Naive thymus-derived CD8-positive, alpha-beta T cell (primary cell): ENCODE measurements at places on chromosomes 13 and 19.
A peak's percentile ranks its signal among the peaks of the same experiment; 100 is the strongest.

DNA sequence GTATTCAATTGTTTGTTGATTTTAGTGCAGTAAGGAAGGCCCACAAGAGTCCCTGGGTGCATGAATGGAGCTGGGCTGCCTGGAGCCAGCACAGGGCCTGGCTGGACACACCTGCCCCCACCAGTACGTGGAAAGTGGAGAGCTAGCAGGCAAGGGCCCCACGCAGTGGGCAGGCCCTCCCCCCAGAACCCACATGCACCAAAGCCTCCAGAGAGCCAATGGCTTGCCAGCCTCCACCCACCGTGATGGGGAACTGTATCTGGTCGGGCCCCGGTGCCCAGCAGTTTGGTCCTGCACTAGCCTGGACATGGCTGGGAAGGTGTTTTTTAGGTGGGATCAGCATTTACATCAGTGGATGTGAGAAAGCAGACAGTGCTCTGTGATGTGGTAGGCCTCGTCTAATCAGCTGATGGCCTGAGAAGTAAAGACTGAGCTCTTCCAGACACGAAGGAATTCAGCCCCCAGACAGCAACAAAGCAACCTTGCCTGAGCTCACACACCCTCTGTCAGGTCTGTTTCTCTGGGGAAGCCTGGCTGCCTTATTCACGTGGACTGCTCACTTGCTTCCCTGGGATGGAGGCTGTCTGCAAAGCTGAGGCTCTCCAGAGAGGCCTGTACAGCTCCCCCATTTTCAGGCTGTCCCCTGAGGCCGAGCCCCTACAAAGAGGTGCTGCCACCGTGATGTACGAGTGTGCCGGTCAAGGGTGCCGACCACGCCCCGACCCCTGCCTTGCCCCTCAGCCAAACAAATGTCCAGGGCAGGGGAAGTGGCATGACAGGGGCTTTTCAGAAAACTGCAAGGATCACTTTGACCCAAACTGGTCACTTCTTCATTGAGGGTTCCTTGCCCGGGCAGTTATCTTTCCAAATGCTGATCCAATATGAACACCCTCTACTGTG, 27.5 kb downstream of the RAB20 start:
- no peak for DNase-seq

- peak; percentile 70 for DNase-seq
Measured at GRCh38 chr19:17847538-17848366, at the start of gene JAK3. TSS of gene JAK3 (minus strand) at chr19:17847982. CDS start at chr19:17844417, 3,565 bp downstream.

DNA sequence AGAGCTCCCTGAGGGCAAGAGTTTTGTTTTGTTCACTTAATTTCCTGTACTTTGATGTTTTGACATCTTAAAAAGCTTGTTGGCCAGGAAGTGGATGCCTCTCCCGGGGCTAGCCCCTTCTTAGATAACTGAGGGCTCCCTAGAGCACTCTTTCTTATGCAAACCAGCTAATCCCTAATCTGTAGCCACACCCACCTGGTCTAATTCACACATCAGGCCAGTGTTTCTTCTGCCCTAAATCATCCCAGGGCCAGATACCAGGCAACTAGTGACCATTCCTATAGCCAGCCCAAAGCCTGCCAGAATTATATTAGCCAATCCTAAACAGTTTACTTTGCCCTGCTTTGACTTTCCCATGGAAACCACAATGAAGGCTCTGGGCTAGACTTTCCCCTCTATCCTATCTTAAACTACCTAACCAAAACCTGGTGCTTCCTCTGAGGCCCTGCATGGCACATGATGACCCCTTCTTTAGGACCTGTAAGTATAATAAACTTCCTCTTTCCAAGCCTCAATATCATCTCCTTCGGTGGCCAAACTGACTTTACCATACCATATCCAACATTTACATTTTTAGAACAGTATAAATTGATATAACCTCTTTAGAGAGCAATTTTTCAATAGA, 24.8 kb downstream of the WBP4 start:
- DNase-seq, result no peak

DNA sequence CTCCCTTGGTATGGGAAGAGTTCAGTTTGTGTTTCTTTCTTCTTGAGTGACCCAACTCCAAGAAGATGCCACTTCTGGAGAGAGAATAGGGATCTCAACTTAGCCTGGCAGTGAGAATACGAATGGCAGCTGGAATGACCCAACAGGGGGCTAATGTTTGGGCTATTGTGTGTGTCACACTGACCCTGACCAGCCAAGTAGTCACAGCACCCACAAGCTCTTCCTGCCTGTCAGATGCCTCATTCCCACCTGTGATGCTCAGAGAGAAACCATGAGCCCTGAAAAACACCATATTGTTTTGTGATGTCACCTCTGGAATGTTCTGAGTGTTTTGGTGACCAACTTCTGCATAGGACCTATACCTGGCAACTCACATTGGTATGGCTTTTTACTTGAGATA, at the start of gene CBY2:
Gene CBY2, plus strand, starts transcription at position 233 of the 400 bp plus-strand sequence. Its CDS starts 71 bp downstream, at position 304.
- DNase-seq, result no peak

DNA sequence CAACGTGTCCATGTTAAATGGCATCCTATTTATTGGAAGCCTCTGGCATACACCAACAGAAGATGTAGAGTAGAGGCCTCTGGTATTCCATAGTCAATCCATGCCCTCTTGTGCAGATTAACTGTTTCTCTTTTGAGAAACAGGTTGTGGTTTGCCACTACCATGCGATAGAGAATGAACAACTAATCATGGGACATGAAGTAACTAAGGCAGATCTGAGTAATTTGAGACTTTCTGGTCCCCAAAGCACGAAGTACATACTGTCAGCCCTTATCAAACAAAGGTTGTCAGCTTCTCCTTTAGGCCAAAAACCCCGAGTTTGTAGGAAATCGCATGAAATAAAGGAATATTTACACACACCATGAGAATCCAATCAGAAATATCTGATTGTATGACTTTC, 3.6 kb downstream of the ZNF121 start:
- no peak for DNase-seq

DNA sequence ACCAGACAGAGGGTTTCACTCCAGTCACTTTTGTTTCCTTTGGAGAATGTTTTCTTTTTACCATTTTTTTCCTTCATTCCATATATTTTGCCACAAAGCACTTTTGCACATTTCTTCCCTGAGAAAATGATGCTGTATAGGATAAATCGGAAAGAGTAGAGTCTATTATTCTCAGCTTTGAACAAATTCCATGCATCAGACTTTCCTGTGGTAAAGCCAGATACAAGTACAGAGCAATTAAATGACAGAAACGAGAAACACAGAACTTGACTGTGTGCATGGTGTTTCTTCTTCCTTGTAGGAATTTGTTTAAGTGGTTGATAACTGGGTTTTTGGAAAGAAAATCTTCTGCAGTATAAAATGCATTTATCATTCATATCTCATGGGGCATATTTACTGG, 107.4 kb upstream of the CSNK1A1L start:
- DNase-seq, result no peak

GRCh38 chr19:30557212-30557611, 185.0 kb downstream of the ZNF536 start:
- no peak for DNase-seq

- DNase-seq, result no peak
Measured at GRCh38 chr13:73673931-73674330, 460.3 kb downstream of the KLF12 start.

DNA sequence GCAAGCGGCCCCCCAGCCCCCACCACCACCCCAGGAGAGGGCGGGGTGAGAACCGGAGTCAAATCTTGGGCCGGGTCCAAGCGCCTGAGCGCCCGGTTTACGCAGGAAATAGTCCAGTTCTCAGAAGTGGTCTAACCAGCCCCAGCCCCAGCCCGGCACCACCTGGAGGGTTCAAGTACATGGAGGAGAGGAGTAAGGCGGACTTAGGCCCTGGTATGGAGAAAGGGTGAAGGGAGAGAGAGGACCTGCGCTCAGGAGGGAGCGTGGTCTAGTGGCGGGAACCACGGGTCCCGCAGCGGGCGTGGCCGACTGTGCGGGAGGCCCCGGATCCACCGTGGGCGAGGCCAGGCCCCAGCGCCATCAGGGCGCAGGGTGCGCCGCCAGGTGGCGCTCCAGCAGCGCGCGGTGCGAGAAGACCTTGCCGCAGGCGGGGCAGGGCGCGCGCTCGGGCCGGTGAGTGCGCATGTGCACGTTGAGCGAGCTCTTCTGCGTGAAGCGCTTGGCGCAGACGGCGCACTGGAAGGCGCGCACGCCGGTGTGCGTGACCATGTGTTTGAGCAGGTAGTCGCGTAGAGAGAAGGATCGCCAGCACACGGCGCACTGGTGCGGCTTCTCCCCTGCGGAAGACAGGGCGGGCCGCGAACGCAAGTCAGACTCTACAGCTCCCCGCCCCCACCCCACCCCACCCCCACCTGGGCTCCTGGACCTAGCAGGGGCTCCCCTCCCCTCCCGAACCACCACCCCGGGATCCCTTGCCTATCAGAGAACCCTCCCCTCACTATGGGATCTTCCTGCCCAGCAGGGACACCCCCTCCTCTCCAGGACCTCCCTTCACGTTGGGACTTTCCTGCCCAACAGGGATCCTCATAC, 2.1 kb upstream of the SLC27A5 start:
- peak; percentile 87 for DNase-seq

DNA sequence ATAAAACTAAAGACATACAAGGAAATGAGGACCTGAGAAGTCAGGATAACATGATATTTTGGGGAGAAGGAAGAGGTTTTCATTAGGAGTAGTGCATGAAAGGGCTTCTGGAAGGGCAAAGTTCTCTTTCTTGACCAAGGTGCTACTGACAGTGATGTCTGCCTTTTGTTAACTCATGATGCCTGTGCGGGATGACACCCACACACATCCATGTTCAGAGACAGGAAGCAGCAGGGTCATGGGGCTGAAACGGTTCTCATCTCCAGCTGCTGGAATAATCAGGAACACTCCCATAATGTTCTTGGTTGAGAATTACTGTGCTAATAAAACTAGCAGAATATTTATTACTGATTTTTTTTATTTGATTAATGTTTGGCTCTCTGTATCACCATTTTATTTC, 29.1 kb downstream of the KCNC3 start:
- DNase-seq, result no peak

DNA sequence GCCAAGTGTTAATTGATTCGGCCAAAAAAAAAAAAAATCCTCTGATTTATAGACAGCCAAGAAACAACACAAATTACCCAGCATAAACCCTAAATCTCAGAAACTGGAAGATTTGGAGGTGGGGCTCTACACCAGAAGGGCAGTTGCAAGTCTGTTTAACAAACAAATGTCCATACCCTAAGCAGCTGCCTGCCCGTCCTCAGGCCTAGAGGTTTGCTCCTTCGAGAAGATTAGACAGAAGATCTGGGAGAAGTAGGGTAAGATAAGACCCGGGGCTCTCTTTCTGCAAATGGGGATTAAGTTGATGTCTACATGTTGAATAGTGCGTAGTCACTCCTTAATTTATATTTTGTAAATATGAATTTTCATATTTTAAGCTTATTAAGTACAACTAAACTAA, 3.4 kb upstream of the N4BP2L1 start:
- no peak for DNase-seq

GRCh38 chr19:49264258-49264657, 60.7 kb downstream of the SLC6A16 start:
- DNase-seq, result no peak

GRCh38 chr13:49459580-49459979, 15.5 kb downstream of the SETDB2 start:
- DNase-seq, result no peak

DNA sequence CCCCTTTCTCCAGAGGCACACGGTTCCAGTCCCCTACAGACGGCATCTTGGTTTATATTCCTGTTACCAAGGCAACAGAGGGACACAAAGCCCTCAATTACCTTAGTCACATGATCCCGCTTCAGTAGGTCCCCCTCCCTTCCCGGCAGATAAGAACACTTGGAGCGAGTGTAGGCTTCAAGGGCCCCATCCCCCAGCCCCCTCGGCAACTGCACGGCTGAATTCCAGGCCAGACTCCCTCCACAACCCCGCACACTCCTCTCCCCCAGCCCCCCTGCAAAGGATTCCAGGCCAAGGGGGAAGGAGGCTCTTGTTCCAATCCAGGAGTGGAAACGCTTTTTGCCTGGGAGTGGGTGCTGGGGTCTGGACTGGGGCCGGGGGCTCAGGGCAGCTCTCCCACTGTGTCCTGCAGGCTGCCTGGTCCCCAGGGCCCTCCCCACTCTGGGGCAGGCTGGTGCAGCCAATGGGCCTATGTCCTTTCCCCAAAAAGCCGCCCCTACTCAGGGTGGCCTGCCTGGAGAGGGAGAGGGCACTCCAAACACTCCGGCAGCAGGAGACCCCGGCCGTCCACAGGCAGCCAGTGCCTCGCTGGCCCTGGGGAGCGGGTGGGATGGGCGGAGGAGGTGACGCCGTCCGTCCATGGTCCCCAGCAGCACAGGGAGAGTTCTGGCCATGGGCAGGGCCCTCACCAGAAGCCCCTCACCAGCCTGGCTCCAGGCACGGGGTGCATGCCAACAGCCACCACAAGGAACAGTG, 62.6 kb downstream of the MLLT1 start:
- no peak for DNase-seq

DNA sequence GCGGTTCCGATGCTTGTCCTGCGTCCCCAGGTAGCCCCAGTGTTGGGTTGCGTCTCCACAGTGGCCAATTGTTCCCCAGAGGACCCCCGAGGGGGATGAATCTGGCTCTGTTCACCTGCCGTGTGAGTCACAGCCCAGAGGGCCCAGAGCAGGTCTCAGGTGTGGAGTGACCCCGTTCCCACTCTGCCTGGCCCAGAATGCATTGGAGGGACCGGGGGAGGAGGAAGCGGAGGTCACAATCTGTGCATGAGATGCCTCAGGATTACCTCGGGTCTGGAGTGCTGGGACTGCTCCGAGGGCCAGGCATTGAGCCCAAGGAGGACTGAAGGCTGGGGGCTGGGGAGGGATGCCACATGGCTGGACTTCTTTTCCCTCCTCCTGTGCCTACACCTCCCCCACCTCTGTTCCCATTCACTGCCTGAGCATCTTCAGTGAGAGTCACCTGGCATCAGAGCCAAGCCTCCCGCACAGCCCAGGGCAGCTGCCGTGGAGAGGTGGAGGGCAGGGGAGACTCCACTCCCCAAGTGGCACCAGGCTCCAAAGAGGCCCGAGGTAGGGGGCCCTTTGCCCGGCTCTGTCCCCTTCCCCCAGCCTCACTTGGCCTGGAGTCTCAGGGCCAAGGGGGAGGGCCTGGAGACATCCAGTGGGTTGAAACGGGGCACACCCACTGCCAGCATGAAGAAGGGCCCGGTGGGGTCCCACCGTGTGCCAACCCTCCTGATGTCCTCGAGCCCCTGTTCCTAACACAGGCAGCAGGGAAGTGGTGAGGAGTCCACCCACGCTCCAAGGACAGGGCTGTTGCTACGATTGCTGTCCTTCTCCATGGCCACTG, 81.1 kb downstream of the CHST8 start:
- DNase-seq, result no peak

DNA sequence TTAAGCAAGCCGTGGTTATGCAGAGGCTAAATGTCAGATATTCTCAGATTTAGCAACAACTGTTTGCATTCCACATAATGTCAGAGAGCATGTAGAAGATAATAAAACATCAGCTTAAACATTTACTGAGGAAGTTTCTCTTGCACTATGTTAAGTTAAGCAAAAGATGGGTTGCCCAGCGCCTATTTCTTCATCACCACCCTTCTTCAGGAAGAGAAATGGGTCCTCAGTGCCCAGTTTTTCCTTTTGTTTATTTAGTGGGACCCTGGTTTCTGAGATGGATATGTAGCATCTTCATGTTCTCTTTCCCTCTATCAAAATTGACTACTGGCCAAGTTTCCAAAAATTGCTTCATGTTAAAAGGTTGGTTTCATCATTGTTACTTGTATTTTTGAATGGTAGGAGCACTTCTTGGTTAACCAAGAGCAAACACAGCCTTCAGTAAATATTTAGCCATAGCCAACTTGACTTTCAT, 356.8 kb downstream of the RFC3 start:
- no peak for DNase-seq

- DNase-seq, result no peak
Measured at GRCh38 chr13:60617991-60618733, 221.1 kb downstream of the TDRD3 start.
